ENCODE measurements at places on chromosomes 3 and 15. TPM values are rescaled to one million over a fixed set of nuclear protein-coding genes. Genes with fewer than 3 reads are reported as not detected.

The ECE2 gene
- total RNA-seq: not detected

The GOLGA8J gene
- total RNA-seq: not detected

The CAND2 gene
- 8.2 TPM for total RNA-seq

The NR2E3 gene
- not detected for total RNA-seq
